ENCODE measurements at places on chromosomes 16 and 17.

- no peak for DNase-seq
These were observed 16.9 kb downstream of the TRIM25 start for GRCh38 chr17:56896968-56897359.

DNA sequence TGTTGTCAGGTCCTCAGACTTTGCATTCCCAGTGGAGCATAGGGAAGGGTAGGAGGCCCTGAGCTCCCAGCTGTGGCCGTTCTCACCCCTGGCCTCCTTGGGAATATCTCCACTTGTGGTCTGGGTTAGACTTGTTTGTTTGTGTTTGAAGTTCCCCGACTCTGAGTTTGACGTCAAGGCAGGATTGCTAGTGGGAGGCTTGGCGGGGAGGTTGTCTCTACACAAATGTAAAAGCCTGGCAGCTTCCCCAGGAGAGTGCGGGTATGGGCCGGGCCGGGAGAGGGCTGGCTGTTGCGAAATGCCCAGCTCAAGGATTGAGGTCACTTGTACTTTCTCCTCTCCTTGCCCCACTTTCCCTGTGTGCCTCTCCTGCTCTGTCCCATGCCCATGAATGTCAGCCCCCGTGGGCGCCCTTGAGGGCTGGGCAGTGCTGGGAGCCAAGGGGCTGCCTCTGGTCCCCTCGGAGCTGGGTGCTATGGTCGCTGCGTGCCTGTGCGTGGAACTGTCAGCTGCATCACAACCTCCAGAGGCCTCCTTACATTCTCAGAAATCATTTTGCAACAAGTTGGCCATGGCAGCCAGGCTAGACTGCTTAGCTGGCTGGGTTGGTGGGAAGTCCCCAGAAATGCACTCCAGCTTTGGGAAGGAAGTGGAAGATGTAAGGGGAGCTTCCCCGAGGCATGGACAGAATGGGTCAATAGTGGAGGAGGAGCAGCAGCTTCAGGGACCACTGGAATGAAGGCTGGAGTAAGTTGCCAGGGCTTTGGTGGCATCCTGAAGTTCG lies 84.3 kb downstream of the KSR1 start:
- no peak for DNase-seq

DNA sequence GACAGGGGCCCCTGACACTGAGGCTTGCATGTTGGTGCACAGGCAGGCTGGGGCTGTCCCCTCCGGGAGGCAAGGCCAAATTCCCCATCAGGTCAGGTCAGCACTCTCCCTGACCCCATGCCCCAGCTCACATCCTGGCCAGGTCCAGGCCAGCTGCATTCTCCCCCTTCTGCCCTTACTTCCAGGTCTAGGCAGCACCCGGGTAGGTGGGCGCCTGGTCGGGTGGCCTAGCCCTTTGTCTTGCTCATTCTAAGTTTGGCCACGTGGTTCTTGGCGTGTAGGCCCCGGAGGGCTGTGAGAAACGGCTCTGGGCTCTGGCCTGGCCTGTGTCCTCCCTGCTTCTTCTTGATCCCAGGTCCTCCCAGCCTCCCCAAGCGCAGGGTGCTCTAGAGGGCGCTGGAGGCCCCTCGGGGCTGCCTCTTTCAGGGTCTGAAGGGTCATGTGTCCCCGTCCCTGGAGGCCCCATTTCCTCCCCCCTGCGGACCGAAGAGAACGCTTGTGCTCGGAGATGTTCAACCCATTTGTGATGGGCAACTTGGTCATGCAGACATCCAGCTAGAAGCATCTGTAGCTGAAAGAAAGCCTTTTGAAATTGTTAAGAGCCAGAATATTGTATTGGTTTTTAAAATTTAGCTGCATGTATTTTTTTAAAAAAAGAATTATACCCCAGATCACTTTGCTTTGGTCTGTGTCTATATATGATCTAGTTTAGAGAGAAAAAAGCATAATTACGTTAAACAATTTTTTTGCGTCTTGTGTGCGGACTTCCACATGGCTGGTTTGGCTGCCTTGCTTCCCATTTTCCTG lies 6.7 kb downstream of the BAHCC1 start:
- peak; percentile 87 for DNase-seq

- DNase-seq = peak; percentile 92
These were observed 621 bp downstream of the CEP95 start for GRCh38 chr17:64507413-64507782.

DNA sequence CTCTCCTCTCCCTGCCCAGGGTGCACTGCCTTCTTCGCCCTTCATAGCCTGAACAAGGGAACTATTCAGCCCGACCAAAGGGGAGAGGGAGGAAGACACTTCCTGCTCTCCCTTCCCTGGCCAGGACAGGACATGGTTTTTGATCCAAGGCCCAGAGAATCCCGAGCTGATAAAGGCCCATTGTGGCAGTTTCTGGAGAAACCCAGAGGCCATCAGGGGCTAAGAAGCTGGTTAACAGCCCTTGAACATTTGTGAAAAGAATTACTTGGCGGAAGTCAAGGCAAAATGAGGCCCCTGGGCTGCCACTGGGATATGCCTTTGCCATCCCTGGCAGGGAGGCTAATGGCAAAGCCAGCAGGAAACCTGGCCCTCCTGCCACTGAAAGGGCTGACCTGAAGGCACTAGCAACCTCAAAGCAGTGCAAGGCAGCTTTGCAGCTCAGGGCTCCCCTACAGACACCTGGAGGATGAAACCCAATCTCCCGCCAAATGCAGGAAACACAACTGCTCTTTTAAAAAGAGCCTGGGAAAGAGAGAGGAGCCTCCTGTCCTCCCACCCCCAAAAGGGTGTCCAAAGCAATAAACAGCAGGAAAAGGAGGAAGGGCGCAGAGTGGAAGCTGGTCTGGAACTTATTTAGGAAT lies 12.6 kb downstream of the PHB1 start:
- no peak for DNase-seq

GRCh38 chr17:17568772-17569195 lies 22.7 kb downstream of the PEMT start:
- DNase-seq = peak; percentile 75

DNA sequence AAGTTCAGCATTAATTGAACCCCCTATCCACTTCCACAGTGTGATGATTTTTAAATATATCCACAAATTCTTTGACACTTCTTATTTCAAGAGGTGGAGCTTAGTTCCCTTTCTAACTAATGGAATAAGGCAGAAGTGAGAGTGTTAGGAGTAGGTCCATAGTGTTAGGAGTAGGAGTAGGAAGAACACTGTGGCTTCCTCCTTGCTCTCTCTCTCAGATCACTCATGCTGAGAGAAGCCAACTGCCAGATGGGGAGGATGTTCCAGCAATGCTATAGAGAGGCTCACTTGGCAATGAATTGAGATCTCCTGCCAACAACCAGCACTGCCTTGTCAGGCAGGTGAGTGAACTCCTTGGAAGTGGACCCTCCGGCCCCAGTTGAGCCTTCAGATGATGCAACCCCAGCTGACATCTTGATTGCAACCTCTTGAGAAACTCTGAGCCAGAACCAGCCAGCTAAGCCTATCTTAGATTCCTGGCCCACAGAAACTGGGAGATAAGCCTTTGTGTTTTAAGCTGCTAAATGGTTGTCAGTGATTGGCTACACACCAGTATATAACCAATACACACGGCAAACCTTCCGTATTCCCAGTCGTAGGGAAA lies 44.3 kb downstream of the SPECC1 start:
- no peak for DNase-seq

DNA sequence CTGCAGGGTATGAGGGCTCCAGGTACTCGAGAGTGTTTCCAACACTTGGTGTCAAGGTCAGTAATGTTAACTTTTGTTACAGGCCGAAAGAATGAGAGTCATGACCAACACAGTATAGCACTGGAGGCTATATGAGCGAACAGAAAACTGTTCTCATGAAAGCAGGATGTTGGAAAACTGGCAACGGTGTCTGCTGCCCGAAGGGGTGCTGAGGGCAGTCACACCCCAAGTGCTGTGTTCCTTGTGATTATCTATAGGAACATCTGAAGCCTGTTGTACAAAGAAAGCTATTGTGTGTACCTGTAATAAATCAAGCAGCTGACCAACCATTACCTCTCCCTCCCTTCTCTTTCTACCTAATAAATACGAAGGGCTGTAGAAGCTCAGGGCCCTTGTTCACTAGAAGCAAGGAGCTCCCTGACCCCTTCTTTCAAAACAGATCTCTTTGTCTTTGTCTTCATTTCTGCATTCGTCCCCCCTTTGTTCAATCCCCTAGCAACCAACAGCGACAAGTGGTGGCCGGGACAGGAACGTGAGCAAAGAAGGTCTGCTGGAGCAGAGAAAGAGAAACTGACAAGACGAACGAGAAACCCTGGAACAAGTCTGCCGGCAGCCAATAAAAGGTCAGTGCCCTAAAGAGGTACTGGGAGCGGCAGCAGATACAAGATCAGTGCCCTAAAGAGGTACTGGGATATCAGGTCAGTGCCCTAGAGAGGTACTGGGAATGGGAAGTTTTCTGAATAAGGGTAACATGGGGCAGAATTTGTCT lies 7.6 kb downstream of the CD300LD start:
- DNase-seq = no peak

- DNase-seq = no peak
These were observed 1.2 kb upstream of the KRT17 start for GRCh38 chr17:41625602-41626001.

DNA sequence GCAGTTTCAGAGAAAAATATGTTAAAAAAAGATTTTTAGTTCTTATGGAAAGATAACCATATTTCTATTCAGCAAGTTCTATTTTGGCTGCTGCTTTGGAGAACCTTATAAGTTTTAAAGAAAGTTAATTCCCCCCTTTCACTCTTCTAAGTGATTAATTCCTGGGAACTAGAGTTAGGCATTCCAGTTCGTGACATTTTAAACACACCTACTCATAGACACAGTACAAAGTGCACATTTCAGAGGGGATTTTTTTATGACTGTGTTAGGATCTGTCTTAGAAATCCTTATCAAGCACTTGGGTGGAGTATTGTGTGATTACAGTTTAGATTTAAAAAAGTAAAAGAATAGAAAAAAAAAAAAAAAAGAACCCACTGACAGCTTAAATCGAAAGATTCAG lies 3.5 kb upstream of the CDH11 start:
- DNase-seq = no peak

GRCh38 chr16:11145819-11146211 lies 110.2 kb downstream of the SOCS1 start:
- DNase-seq = no peak

GRCh38 chr17:41185001-41185400 lies 290 bp upstream of the KRTAP4-1 start:
- no peak for DNase-seq

GRCh38 chr17:61486135-61487120 lies 34.2 kb downstream of the TBX4 start:
- peak; percentile 81 for DNase-seq

DNA sequence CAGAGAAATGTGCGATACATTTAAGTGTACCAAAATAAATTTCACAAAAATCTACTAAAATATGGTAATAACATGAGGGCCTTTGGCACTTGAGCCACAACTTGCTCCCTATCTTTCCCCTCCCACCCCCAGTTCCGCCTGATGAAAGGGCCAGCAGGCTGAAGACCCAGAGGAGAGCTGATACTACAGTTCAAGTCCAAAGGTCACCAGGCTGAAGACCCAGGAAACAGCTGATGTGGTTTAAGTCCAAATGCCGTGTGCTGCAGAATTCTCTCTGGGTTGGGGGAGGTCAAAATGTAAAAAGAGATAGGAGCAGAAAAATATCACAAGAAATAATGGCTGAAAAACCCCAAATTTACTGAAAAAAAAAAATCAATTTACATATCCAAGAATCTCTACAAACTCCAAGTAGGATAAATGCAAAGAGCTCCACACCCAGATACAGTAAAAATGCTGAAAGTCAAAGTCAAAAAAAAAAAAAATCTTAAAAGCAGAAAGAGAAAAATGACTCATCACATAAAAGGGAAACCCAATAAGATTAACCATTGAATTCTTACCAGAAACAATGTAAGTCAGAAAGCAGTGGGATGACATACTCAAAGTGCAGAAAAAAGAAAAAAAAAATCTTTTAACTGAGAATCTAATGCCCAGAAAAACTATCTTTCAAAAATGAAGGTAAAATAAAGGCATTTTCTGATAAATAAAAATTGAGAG lies 452.1 kb upstream of the ASIC2 start:
- DNase-seq = no peak

- DNase-seq = no peak
These were observed 3.4 kb downstream of the NOD2 start for GRCh38 chr16:50696575-50697420.

DNA sequence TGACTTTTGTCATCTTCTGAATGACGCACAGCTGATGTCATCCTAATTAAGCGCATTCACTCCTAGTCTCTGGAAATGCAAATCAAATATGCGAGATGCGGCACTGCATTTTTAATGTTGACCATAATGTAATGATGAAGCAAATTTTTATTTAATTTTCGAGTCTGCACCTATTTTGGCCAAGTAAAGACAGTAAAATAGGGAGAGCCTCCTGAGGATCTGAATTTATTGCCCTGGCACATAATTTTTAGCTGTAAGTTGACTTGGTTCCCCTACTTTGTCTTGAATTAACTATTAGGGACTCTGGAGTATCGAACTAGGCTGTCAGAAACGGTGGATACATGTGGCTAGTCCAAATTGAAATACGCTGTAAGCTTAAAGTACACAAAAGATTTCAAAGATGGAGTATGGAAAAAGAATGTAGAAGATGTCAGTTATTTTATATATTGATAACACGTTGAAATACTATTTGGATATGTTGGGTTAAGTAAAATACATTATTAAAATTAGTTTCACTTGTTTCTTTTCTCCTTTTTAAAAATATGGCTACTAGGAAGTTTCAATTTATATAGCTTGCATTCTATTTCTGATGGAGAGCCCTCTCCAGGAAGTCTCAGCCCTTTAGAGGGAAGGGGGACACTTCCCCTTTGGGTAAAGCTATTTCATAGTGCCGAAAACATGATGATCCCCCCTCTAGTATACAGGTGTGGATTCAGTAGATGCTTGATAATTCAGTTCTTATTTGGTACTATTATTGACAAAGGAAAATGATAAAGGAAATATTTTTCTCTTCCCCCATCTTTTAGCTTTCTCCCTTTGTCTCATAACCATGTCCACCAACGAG lies 991 bp downstream of the KPNA2 start:
- no peak for DNase-seq

- DNase-seq = no peak
These were observed 162.5 kb upstream of the CNTNAP4 start for GRCh38 chr16:76114681-76115080.

DNA sequence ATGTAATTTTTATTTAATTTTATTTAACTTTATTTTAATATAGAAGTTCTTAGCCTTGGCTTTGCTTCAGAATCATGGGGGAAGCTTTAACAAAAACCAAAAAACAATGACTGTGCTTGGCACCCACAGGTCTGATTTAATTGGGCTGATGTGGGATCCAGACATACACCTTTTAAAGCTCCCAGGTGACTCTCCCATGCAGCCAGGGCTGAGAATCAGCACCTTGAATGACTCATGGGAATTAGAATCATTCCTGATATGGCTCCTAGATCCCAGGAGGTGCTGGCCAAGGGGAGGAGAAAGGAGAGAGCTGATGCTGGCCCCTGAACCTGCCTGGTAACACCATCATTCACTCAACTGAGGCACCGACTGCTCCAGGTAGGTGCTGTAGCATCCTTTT lies 240.7 kb downstream of the PARN start:
- DNase-seq = no peak

- peak; percentile 79 for DNase-seq
These were observed 5.8 kb downstream of the CBX8 start for GRCh38 chr17:79790805-79791734.
